ENCODE measurements at places on chromosomes 2 and 18.

GRCh38 chr2:218262631-218263586 lies 2.1 kb downstream of the GPBAR1 start:
- no peak for DNase-seq

DNA sequence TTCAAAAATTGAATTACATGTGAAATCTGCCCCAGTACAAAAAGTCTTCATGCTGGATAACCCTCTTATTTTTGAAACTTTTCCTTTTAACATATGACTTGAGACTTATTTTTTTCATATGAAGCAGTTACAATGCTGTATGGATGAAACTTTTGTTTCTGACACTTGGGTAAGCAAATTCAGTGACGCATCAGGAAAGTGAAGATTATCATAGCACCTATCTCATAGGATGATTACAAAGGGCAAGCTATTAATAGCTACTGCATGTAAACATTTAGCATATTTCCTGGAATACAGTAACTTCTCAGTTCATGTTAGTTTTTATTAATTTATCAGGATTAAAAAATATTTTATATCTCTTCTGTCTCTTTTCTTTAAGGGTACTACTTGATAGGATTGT lies 1109.2 kb downstream of the LRP1B start:
- no peak for DNase-seq

DNA sequence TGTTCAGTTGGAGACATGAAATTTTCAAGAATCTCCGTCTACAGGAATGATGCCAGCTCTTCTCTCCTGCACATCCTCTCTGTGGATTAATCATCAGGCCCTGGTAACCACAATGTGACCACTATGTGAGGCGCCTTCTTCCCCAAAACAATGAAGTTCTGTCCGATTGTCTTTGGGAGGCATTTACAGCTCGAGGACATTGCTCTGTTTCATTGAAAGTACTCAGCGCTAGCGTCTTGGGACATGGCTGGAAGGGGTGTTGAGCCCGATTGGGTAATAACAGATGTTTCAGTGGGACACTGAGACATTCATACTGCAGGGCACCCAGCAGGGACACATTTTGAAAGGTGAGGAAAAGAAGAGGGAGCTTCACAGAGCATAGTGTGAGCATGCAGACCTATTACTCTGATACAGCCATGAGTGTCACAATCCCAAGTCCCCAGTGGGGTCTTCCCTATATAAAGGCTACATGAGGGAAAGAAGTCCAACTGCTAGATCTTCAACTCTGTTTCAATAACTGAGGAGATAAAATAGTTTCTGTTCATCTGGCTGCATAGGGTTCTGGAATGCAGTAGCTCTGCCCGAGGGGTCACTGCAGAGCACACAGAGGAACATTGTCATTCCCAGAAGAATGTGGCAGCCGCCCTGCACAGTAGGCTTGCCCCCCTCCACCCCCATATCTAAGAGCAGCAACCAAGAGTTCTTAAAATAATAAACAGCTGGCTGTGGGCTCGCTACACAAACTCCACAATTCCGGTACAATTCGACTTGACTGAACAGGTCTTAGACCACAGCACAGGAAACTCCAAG lies 237.3 kb downstream of the OSR1 start:
- no peak for DNase-seq

GRCh38 chr2:2502201-2502549 lies 171.1 kb upstream of the MYT1L start:
- DNase-seq: no peak

- DNase-seq: no peak
These were observed 93.5 kb downstream of the OSBPL6 start for GRCh38 chr2:178287652-178288344.

DNA sequence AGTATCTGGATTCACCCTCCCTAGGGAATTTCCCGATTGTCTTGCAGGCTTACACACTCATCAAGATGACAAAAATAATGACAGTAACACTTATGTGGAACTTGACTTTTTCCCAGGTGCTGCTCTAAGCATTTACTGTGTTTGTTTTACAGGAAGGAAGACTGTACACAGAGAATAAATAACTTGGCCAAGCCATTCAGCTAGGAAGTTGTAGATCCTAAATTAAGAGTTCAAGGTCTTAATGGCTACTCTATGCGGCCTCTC lies 549 bp upstream of the DPP4 start:
- no peak for DNase-seq

GRCh38 chr2:67839242-67839641 lies 223.6 kb downstream of the C1D start:
- DNase-seq: no peak

- no peak for DNase-seq
These were observed 35.3 kb downstream of the CPS1 start for GRCh38 chr2:210591663-210592062.

DNA sequence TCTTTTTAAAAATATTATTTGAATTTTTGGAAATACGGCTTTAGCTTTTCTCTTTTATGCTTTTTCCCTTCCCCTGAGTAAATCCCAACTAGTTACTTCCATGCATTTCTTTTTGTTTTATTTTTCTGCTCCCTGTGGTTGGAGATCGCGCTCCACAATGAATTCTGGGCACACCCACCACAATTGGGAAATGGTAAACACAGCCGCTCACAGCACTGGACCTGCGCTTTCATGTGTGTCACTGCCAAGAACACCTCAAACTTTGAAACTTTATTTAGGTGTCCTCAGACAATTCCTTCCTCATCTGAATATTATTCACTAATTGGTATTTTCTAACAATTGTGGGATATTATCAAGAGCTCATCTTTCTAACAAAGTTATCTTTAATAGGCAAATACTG lies 82.8 kb upstream of the TMEM18 start:
- DNase-seq: no peak

- DNase-seq: no peak
These were observed 1.3 kb downstream of the NT5C1B start for GRCh38 chr2:18588049-18588448.

GRCh38 chr2:43405829-43406228 lies 179.4 kb upstream of the ZFP36L2 start:
- no peak for DNase-seq

- no peak for DNase-seq
These were observed 2.4 kb downstream of the LRRC30 start for GRCh38 chr18:7233134-7233810.

DNA sequence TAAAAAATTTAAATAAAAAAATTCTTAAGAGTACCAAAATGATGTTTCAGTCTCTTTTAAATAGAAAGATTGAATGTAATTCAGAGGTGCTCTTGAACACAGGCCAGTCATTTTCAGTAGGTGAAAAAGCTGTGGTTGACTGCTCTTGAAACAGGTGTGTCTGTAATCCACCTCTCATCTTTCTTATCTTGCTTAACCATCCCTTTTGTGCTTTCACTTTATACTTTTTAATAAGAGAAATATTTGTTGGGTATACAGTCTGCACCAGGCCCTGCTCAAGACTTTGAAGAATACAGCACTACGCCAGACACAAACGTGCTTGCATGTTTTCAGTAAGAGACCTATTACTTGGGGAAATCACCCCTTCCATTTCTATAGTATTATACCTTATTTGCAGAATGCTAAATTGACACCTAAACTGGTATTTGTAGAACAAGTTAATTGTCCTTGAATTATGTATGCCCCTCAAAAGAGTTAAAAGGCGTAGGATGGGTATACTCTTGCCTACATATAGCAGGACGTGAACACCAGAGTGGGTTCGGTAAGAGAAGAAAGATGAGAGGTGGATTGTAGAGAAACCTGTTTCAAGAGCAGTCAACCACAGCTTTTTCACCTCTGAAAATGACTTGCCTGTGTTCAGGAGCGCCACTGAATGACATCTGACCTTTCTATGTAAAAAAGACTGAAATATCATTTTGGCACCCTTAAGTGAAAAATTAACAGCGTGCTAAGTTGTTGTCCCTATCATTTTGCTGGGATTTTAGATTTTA lies 4.0 kb upstream of the RTN4 start:
- no peak for DNase-seq

DNA sequence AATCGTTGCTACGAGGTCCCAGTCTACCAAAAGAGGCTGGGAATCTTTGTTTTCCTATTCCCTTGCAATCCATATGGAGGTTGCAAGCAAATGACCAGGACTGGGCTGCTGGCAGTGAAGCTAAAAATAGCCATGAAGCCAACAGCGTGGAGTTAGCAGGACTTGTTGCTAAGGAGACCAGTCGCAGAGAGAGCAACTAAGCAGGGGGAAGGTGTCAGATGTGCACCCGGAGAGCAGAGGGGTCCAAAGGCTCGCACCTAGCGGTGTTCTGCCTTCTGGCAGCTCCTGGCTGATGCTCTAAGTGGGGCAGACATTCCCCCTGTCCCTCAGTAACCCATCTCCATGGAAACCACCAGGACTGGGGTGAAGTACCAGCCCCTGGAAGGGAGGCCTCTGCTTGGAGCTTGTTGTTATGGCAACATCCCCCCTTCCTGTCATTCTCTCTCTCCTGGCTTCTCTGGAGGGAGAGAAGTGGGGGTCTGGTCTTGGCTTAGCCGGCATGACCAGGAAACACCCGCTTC lies 84.6 kb downstream of the DNMT3A start:
- DNase-seq: no peak

DNA sequence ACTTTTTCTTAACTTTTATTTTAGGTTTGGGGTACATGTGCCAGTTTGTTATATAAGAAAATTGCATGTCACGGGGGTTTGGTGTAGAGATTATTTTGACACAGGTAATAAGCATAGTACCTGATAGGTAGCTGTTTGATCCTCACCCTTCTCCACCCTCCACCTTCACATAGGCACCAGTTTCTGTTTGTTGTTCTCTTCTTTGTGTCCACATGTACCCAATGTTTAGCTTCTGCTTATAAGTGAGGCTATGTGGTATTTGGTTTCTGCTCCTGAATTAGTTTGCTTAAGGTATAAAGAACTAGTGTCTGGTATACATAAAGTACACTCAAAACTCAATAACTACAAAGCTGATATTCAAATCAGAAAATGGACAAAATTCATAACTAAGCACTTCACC lies 654.6 kb upstream of the LINC00305 start:
- no peak for DNase-seq

- DNase-seq: peak; percentile 10
These were observed 683 bp upstream of the DNAJC27 start for GRCh38 chr2:24972315-24972961.

DNA sequence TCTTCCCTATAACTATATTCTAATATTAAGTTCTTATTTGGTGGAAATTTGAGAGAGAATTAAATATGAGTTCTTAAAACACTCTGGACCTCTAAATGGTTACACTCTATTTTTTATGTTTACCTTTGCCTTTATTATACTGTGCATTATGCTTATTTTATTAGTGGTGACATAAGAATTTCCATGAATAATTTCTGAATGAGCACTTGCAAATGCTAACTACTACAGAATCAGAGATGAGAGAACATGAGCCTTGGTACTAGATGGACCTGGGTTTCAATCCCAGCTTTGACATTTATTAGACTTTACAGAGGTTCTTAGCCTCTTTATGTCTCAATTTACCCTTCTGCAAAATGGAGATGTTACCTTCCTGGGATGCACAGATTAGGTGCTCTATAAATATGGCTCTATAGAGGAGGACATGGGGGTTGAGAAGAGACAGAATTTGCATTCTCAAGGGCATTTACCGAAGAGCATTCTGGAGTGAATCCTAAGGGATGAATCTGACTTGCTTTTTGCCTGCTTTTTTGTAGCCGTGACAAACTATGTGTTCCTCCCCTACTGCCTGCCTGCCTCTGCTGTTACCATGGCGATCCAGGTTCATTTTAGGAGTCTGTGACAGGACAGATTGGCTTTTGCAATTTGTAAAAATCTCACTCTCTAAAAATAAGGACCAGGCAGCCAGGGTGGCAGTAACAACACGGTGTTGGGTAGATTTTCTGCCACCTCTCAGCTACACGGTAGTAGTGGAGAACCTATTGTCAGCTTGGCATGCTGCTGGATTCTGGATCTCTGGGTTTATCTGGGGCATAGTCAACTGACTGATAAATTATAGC lies 20.7 kb upstream of the CNRIP1 start:
- DNase-seq: no peak

DNA sequence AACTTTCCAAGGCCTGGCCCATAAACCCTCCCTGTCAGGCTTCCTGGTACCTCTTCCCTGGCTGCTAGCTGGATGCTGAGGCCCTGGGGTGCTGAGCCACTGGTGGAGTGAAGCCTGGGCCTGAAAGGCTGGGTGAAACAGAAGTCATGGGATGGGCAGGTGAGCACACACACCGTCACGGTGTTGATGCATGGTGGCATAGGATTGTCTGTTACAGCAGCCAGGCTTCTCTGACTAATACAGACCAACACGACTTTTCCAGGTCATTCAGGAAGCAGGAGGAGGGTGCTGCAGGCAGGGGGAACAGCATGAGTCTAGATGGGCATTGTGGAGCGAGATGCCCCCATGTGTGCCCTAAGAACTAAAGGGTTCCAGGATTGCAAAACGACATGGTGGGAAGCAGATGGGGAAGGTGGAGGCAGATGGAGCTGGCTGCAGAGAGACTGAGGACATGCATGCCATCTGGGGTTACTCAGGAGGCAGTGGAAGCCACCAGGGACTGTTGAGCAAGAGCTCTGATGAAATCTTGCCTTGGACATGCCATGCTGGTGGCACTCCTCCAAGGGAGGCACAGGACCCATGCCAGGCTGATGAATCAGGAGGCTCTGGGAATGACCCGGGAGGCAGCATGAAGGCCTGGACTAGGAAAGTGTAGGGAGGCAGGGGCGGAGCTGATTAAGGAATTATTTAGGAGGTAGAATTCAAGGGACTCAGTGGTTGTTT lies 480.9 kb downstream of the TSN start:
- no peak for DNase-seq

GRCh38 chr2:71471276-71471675 lies 17.9 kb downstream of the DYSF start:
- DNase-seq: no peak

DNA sequence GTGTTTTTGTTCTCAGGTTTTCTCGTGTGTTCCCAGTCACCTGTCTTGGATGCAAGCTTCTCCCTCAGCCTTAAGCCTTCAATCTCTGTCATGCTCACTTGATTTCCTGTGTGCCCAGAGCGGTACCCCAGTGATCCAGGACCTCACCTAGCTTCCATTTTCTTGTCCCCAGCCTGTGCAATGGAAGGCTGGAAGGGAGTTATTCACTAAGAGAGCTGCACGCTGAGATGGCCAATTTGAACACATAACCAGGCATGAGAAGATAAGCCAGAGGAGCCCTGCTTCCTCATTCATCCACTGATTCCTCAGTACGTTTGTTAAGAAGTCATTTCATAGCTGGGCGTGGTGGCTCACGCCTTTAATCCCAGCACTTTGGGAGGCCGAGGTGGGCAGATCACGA lies 130.8 kb upstream of the SERPINE2 start:
- no peak for DNase-seq

DNA sequence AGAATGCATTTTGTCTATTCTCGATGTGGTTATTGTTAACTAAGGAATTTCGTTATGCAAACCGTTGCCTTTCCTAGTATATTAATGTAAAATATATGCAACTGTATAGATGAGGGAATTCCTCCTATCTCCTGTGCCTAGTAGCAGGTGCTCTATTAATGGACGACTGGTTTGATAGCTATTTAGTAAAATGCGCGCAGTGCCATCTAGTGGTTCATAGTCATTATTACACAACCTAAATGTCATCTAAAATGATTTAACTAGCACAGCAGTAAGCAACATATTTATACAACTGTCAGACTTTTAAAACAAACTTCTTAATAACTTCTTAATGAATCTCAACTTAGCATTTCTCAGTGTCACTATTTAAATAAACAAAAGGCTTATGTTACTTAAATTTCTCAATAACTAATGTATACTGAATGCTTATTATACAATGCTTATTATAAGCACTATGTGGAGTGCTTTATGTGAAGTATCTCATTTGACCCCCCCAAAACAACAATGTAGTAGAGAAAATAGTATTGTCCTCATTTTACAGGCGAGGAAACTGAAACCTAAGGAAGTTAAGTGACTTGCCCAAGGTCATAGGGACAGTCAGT lies 77.9 kb downstream of the DTNA start:
- peak; percentile 15 for DNase-seq

- no peak for DNase-seq
These were observed 17.7 kb downstream of the PDIA6 start for GRCh38 chr2:10794876-10795275.
